ENCODE measurements at places on chromosomes 1 and 21. TPM values are rescaled to one million over a fixed set of nuclear protein-coding genes. Genes with fewer than 3 reads are reported as not detected.

The RAB25 gene
- 46.0 TPM for total RNA-seq

The S100A7A gene
- total RNA-seq: not detected

DNA sequence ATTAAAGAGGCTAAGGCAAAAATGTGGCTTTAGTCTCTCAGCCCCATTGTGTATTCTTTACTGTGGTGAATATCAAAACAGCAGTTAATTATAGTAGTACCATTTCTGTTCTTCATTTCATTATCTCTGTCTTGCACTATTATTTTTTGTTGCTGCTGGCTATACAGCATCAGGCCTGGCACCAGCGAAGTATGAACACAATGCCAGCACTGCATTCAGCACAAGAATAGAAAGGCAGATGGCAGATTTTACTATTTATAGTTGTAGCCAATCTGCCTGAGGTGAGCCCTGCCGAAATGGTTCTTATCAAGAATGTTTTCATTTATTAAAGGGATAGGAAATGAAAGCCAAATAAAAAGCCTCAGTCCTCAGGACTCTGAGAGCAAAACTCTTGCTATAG, 72.1 kb downstream of the GPR52 start:
- DNase-seq: no peak

GRCh38 chr1:147651466-147651865, 18.9 kb downstream of the ACP6 start:
- DNase-seq: peak; percentile 57

The GPR37L1 gene
- 0.04 TPM for total RNA-seq

DNA sequence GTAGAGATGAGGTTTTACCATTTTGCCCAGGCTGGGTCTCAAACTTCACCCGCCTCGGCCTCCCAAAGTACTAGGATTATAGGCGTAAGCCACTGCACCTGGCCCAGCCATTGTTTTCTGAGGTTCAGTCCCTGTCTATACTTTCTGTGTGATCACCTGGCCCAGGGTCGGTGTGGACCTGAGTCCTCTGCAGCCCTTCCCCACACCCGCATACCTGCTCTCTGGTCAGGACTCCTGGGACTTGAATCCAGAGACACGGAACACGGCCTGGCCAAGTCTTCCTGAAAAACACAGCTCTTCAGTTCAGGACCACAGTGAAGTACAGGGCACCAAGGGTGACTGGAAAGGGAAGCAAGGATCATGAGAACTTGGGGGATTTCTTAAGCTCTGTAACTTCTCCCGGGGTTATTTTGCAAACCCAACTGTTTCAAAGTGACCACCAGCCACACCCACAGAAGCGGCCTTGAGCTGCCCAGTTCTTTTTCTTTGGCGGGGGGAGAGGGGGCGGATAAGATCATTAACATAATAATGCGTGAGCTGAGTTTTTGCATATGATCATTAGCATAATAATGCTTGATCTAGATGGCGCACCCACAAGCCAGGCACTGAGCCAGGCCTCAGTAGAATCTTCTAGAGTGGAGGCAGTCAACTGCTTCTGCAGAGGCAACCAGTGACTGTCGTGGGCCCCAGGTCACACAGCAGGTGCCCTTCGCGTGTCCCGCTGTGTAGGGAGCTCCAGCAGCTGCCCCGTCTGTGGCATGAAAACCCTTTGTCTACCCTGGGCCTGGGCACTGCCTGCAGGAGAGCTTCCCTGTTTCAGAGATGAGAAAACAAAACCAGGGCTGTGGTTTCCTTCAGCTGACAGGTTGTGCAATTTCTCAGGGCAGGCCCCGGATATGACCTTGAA, 1.7 kb upstream of the NADK start:
- DNase-seq: no peak

DNA sequence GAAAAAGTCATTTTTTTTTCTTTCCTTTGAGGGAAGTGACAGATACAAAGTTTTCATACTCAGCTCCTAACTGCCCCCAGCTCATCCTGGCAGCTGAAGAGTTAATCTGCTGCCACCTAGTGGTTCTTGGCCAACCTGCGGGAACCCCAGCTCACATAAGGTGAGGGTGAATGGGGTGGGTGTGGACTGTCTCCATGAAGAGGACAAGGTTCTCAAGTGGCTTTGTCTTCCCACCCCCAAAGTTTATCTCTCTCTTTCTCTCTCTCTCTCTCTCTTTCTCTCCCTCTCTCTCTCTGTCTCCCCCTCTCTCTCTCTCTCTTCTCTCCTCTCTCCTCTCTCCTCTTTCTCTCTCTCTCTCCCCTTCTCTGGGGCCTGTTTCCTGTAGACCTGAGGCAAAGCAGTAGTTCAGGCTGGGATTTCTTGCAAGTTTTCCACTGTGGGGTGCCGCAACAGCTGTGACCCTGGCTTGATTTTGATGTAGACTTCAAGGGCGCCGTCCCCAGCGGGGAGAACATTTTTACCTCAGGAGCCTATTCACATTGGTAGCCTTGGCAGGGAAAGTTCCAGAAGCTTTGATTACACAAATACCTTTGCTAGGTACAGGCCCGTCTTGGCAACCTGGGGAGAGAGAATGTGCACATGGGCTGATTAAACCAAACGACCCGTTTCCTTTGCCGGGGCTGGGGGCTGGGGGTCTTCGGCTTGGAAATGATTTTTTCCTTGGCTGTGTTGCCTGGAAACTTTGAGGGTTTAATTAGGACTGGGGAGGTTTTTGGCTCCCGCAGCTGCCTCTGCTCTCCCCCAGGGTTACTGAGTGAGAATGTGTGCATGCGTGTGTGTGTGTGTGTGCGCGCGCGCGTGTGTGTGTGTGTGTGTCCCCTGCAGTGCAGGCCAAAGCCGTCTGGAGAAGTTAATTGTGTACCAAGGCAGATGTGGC, 135.9 kb downstream of the TM2D1 start:
- DNase-seq: peak; percentile 10

The SSR2 gene
- total RNA-seq: 348 TPM

- DNase-seq: no peak
These were observed 8.3 kb downstream of the MCOLN2 start for GRCh38 chr1:84988588-84988987.

DNA sequence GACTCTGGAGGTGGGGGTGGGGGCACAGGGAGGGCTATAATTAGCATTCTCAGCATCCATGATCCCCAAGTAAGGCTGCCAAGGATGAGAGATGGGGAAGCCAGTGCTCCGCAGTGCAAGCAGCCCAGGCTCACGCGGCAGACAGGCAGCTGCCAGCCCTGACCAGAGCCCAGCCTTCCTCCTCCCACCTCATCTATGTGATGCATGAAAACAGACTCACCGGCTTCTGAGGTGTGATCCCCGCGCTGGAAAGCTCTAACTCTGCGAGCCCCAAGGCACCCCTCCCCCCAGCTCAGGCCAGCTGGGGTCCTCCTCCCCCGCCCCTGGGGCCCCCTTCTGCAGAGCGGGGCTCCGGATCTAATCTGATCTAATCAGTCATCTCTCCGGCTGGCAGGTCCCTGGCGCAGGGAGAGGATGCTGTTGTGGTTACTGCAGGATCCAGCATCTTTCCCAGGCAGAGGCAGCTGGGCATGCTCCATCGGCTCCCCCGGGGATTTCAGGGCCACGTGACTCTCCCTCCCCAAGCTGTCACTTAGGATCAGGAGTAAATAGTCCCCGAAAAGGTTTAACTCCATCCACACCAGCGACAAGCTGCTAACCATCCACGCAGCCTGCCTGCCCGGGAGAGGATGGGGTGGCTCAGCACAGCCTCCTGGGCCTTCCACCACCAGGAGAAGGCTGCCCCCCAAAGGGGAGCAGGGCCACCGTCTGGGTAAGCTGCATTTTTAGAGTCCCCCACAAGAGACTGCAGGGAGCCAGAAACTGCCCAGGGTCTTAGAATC, at the start of gene PLEKHA6:
Gene PLEKHA6, minus strand, starts transcription at position 456 of the 782 bp plus-strand sequence. CDS start 86,202 bp downstream, outside the sequence.
- DNase-seq: no peak

The DDR2 gene
- total RNA-seq: 3.8 TPM

The OR10J1 gene
- not detected for total RNA-seq
